ENCODE measurements at places on chromosomes 4 and X.
A peak's percentile ranks its signal among the peaks of the same experiment; 100 is the strongest.

- DNase-seq = no peak
Observed at GRCh38 chr4:3773552-3774001, 7.4 kb downstream of the ADRA2C start.

GRCh38 chr4:17060230-17060629, 161.8 kb upstream of the LDB2 start:
- no peak for DNase-seq

- no peak for DNase-seq
Observed at GRCh38 chrX:110430293-110431076, 71.8 kb downstream of the RTL9 start.

DNA sequence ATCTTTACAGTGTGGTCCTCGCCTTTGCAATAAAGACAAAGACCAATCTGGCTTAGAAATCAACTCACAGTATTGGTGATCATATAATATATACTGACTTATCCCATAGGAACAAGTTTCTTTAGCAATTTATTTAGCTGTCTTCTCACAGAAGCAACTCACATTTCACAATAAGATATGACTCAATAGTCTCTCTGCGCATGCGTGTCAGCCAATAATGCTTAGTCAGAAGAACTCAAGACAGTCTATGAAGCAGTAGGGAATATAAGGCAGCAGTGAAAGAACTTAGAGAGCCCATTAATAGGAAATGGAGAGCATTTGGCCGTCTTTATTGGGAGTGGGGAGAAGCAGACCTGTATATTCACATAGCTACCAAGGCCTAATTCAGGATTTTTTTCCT, 216.7 kb downstream of the IL13RA2 start:
- no peak for DNase-seq

DNA sequence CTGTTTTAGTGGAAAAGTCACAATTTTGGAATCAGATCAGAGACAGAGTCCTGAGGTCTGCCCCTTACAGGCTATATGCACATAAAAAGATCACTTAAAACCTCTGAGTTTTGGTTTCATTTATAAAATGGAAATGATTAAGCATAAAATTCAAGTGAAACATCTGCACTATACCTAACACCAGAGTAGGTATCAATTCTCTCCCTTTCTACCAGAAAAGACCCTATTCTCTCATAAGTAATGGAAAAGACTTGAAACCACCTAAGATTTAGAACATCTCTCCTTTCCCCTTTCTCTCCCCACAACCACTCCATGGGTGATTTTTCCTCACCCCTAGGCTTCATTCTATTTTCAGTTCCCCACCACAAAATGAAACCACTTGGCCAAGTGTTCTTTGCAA, 907 bp downstream of the LHFPL1 start:
- DNase-seq = no peak

- peak; percentile 15 for DNase-seq
Observed at GRCh38 chrX:27186671-27187070, 276.5 kb downstream of the PPP4R3C start.

DNA sequence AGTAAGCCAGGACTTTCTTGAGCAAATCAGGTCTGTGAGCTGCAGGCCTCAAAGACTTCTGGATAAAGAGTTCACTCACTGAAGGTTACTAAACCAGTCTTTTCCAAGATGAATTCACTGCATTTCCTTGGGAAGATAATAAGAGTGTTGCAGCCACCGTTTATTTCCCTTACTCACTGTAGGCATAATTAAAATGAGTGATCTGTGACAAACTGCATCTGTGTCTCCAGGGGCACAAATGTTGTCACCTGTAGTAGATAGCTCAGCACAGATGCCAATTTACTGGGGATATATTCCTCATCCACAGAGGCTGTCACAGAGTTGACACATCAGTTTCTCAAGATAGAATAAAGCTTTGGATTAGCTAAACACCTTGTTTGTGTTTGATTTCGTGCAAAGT, 580.2 kb downstream of the SPRY1 start:
- no peak for DNase-seq

DNA sequence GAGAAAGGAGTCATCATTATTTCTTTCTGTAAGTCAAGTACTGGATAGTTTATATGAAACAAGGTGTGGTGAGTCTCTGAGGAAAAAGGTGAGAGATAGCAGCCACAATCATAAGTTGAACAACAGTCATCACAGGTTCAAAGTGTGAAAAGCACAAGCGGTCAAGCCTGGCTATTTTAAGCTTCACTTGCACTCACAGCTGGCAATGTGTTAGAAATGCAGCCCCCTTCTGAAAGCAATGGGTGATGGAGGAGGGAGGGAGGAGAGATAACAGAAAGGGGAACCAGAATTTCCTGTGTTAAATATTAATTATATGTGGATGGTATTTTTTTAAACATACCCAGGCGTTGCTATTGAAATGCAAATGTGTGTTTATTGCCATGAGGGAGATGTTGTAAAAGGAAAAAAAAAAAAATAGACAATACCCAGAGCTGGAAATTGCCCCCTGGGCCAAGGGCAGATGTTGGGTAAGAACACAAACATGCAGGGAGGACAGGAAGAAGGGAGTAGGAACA, 26.9 kb upstream of the BMP3 start:
- no peak for DNase-seq

GRCh38 chr4:22873899-22874298, 181.2 kb downstream of the GBA3 start:
- no peak for DNase-seq

DNA sequence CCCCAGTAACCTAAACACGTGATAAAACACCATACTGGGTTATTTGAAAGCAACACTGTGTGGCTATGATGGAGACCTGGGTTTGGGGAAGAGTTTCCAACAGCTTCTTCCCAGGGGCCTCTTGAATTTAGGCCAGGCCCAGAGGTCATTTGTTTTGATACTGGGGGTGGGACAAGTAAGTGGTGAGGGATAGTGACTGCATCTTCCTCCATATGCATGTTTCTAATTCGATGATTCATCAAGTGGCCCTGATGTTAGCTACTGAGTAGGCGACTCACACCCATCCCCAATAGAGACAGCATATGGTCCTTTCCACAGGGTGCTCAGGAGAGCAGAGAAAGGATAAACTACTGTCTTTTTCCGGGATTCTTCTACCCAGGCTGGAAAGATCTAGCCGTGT, 2.7 kb downstream of the NDP start:
- DNase-seq = no peak

- DNase-seq = peak; percentile 96
Observed at GRCh38 chr4:3369781-3370674, 71.7 kb upstream of the HGFAC start.

All from osteoblast (primary cell).